ENCODE measurements at places on chromosomes 13 and 19. TPM values are rescaled to one million over a fixed set of nuclear protein-coding genes. Genes with fewer than 3 reads are reported as not detected.

- no peak for DNase-seq
Measured at GRCh38 chr13:50156140-50156539, 140.9 kb downstream of the KCNRG start.

GRCh38 chr13:112376050-112376681 is at the start of gene SPACA7:
SPACA7 (plus strand) TSS chr13:112376355; CDS start chr13:112376386, 31 bp downstream.
- no peak for DNase-seq

DNA sequence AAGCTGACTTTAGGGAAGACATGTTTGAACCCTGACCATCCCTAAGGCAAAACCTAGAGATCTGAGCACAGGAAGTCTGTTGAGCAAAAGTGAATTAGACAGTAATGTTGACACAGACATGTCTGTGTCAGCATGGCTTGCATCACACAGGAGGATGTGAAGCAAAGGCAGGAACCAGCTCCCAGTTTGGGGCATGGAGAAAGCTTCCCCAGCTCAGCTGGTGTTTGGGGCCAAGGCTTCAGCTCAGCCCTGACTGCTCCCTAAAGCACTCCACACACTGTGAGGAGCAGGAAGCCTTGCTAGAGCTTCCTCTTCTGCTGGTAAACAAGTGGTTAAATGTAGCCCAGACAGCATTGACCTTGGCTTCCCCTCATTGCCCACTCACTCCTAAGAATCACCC is 153.8 kb upstream of the UBL3 start:
- no peak for DNase-seq

DNA sequence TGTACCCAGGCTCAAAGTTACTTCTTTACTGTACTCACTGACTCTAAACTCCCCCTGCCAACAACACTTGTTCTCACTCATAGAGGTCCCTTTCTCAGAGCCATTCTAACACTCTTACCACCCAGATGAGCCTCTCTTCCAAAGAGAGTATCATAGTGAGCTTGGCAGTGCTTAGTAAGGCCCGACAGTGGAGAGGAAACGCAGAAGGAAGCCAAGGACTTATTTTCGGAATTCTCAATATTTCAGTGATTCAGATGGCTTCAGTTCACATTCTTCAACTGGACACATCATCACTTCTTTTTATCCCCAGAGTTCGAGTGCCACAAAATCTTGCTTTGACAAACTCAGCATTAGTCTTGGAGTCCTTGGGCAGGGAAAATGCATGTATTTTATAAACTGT is 285.9 kb downstream of the DNAJC15 start:
- DNase-seq: no peak

GRCh38 chr13:25529425-25529824 is 157.7 kb downstream of the ATP8A2 start:
- no peak for DNase-seq

DNA sequence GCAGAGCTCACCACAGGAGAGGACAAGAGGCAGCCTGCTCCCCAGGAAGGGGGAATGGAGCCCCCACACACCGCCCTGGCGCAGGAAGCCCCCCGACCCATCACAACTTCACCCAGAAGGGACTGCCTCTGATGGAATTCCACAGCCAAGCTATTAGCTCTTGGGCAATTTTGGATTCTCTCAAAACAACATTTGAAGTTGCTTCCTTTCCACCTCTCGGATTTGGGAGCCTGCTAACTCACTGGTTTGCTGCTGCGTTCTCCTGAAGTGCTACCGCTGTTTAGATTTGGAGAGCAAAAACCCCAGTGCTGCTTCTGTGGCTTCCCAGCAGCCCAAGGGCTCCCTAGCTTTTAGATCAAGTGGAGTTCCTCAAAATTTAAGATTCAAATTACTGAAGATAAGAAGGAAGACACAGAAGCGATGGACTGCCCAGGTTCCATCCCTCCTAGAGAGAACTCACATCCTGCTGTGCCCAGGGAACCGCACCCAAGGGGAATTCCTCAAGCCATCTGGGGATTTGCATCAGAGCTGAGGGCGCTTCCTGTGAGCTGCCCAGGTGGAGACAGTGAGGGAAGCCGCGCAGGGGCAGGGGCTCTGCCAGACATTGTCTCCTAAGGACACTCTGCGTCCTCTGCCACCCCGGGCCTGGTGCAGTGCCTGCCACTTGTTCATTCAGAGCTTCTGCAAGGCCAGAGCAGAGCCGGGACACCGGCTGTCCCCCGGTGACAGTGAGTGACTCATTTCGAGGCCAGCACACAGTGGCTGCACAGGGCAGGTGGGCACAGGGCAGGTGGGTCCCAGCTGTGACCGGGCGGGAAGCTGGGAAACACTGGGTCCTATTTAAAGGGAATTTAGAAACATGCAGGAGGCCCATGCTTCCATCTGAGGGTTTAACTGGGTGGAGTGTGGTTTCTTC is 45.5 kb downstream of the COL4A1 start:
- no peak for DNase-seq

GRCh38 chr13:110944121-110944967 is 29.5 kb upstream of the ANKRD10 start:
- DNase-seq: no peak

GRCh38 chr13:44899967-44900366 is 89.3 kb downstream of the NUFIP1 start:
- DNase-seq: no peak

- DNase-seq: peak; percentile 61
Measured at GRCh38 chr19:34484328-34484727, 2.8 kb downstream of the WTIP start.

DNA sequence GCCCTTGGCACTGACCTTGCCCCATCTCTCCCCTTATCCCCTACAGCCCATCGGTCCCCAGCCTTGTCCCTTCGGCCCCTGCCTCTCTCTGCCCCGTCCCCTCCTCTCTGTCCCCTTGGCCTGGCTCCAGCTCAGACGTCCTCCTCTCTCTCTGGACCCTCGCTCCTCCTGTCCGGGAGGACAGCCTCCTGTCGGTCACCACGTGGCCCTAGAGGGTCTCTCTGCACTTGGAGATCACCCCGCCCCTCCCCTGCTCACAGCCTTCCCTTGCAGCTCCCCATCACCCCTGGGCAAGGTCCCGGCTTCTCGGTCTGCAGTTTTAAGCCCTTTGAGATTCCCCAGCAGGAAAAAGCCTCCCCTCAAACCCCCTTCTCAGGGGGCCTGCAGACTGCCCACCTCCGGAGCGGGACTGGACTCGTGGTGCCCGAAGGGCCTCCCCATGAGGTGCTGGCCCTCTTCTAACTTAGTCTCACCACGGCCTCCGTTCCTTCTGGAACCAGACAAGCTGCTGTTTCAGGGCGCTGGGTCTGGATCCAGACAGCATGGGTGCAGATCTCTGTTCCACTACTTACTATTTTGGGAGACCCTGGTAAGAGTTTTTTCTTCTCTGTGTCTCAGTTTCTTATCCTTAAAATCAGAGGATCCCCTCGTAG is 3.3 kb upstream of the KLK15 start:
- DNase-seq: no peak

- peak; percentile 49 for DNase-seq
Measured at GRCh38 chr19:9793071-9793591, 24.6 kb upstream of the ZNF846 start.

Gene PRSS57
- polyA plus RNA-seq: 0.32 TPM

Gene S1PR5
- polyA plus RNA-seq: 0.86 TPM

Gene N4BP2L2
- 239 TPM for polyA plus RNA-seq

Gene GJB2
- polyA plus RNA-seq: 0.97 TPM

Gene ALOX5AP
- polyA plus RNA-seq: 5.0 TPM

Gene SLITRK6
- polyA plus RNA-seq: 48.1 TPM

Gene DHDH
- 1.5 TPM for polyA plus RNA-seq

Gene OLFM2
- 26.6 TPM for polyA plus RNA-seq

Data from left lung (tissue), 14 donors.